ENCODE measurements at places on chromosomes 3 and 15.

- DNase-seq, result no peak
Observed at GRCh38 chr3:66496746-66497145, 4.1 kb downstream of the LRIG1 start.

GRCh38 chr15:82136120-82136519 lies 90.3 kb upstream of the MEX3B start:
- no peak for DNase-seq

DNA sequence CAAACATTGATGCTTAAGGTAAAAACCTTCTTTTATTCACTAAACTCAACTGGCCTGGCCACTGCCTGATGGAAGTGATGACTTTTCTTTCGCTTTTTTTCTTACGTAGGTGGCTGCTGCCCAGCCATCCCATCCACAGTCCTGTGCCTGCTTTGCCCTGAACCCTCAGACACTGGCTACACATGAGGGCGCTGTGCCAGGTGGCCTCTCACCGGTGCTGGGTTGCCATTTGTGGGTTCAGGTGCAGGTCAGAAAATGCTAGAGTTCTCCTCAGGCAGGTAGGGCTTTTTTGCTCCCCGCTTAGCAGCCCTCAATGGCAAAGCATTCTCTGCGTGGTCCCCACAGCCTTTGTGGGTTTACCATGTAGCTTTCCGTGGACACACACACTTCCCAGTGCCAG lies 88.3 kb upstream of the PRR23E start:
- no peak for DNase-seq

DNA sequence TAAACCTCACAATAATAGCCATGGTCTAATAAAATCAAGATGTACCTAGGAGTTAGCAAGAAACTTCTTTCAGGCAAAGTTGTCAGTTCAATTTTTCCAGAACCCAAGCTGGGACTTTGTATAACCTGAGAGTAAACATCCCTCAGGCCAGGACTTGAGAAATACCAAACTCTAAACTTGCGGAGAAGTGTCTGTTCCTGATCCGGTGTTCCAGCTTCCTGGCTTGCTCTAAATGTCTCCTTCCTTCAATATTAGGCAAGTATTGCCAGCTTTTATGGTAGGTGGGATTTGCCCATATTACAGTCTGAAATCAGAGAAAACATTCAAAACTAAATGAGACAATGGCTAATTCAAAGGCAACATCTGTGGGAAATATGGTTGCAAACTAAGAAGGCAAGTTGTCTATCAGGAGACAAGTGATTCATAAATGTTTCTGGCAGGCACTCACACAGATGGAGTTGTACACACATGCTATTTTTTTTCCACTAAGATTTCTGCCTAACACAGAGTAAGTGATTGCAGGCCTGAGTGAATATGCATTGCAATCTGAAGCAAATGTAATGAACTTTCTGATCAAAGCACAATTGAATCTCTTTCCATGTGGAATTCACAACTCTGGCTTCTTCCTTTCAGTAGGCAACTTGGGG lies 88.3 kb upstream of the COL8A1 start:
- peak; percentile 35 for DNase-seq

- peak; percentile 66 for DNase-seq
Observed at GRCh38 chr15:88375234-88375927, 91.8 kb downstream of the MRPL46 start.

GRCh38 chr3:124995460-124995994 lies 60.3 kb downstream of the HEG1 start:
- DNase-seq, result peak; percentile 61

GRCh38 chr3:73719861-73720260 lies 95.1 kb upstream of the PDZRN3 start:
- DNase-seq, result no peak

DNA sequence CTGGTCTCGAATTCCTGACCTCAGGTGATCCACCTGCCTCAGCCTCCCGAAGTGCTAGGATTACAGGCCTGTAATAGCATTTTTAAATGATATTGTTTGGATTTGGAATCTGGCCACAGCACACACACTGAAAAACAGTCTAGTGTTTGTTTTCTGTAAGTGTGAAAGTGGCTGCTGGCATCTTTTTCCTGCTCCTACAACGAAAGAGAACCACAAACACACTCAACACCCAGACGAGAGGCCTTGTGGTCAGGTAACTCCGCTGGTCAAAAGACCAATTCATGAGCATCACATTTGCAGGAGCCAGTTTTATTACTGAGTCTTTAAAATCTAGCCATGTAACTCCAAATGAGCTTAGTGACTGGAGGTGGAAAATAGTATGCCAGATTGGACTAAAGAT lies 50.2 kb downstream of the IMPG2 start:
- no peak for DNase-seq

Data from AG08395 (cell line).